ENCODE measurements at places on chromosomes 12 and 14.
A peak's percentile ranks its signal among the peaks of the same experiment; 100 is the strongest.

DNA sequence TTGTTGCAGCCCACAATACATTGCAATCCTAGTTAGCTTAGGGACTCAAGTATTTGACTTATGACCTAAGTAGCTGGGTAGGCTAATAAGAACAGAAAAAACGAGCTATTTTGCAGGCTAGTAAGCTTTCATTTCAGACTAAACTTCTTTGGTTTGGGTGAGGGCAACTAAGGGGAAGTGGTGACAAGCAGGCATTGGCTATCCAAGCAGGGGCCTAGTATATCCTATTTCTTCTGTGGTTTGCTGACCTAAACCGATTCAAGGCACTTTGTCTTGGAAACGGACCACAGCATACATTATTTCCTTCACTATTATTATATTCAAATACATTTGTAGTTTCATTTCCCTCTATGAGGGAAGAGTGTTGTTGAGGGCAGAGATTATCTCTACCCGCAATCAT lies 21.6 kb upstream of the SLC5A8 start:
- no peak for DNase-seq

GRCh38 chr14:104579507-104579906 lies at the start of gene C14orf180:
C14orf180 (plus strand) TSS chr14:104579764; CDS start chr14:104586431, 6,667 bp downstream.
- DNase-seq, result no peak

DNA sequence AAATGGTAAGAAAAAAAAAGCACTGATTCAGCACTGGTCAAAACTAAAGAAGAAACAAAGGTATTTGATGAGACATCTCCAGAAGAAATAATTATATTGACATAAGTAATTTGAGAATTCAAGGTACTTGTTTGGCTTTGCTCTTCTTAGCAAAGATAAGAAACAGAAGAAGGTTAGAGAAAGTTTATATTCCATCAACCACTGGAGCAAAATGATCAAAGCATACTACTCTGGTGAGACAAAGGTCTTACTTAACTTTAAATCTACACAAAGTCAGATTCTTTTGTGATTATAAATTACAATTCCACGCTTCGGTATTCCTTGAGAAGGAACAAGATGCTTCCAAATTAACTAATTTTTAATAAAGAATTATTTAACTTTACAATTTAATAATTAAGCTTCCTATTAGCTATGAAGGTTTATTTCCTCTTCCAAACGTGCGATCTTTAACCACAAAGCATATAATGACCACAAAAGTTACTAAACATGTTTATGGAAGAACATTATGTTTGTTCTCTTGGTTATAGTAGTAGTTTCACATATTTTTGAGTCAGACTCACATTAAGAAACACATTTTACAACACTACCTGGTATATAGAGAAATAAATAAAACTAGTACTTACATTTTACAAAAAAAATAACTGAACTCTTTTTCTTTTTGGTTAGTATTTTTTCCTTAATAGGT lies 53.4 kb downstream of the METTL25 start:
- no peak for DNase-seq

GRCh38 chr14:51593397-51593796 lies 58.3 kb upstream of the FRMD6 start:
- no peak for DNase-seq

- no peak for DNase-seq
Observed at GRCh38 chr14:33754261-33754660, 196.6 kb downstream of the EGLN3 start.

DNA sequence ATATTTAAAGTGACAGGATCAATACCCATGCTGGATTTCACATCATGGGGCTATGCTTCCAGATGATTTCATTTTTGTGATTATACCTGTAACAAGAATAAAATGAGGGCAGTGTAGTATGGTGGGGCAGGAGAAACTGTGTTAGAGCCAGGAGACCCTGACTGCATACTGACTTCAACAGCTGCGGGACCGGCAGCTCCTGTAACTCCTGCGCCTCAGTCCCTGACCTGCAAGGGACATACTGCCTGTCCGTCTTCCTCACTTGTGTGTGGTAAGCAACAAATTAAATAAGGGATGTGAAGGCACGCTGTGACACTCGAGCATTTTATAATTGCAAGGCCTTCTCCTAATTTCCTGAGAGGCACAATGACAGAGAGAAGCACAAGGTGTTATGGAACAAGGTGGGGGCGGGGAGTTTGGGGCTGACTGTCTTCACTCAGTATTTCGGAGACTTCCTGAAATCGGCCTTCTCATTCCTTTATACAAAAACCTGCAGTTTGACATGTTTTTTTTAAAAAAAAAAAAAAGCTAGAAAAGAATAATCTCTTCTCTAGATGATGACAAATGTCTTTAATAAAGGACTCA lies 164.2 kb downstream of the TTC7B start:
- no peak for DNase-seq

DNA sequence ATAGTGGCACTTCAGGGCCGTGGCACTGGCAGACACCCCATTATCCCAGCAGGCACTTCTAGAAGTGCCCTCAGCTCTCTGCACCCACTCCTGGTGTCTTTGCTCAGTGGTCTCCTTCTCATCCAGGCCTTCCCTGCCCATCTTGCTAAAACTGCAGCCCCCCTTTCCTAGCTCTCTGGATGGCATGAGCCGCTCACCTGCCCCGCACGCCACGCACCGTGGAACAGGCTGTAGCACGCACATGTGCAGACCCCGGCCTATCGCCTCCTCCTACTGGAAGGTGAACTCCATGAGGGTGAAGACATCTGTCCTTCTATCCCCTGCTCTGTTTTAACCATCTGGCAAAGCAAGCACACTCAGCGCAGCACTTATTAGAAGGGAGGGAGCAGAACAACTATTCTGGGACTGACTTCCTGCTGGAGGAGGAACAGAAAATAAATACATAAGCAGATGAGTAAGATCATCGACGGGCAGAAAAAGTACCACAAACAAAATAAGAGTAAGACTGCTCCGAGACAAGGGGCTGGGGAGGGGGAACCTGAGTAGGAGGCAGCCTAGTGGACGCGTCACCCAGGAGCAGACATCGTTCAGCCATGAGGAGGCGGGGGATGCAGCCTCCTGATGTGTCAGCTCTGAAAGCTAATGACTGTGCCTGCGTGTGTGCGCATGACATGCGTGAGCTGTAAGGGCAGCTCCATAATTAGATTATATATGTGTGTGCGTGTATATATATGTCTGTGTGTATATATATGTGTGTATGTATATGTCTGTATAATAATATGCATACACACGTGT lies 7.8 kb upstream of the FZD10 start:
- DNase-seq, result no peak

- peak; percentile 34 for DNase-seq
Observed at GRCh38 chr12:111304642-111305071, 64.2 kb downstream of the PHETA1 start.

Measured in stimulated activated CD4-positive, alpha-beta T cell treated with anti-CD3 and anti-CD28 coated beads, Interleukin-12 subunit alpha, Interleukin-12 subunit beta, amount 100 ng/mL, for 48 hours (primary cell).